Activated CD4-positive, alpha-beta T cell treated with anti-CD3 and anti-CD28 coated beads for 36 hours (primary cell): ENCODE measurements at places on chromosomes 5 and 9.

GRCh38 chr9:38680837-38681445 is 39.0 kb downstream of the FAM240B start:
- DNase-seq: no peak

GRCh38 chr5:178273665-178274541 is 41.3 kb upstream of the PHYKPL start:
- no peak for DNase-seq

GRCh38 chr9:1414711-1415131 is 364.6 kb downstream of the DMRT2 start:
- no peak for DNase-seq

DNA sequence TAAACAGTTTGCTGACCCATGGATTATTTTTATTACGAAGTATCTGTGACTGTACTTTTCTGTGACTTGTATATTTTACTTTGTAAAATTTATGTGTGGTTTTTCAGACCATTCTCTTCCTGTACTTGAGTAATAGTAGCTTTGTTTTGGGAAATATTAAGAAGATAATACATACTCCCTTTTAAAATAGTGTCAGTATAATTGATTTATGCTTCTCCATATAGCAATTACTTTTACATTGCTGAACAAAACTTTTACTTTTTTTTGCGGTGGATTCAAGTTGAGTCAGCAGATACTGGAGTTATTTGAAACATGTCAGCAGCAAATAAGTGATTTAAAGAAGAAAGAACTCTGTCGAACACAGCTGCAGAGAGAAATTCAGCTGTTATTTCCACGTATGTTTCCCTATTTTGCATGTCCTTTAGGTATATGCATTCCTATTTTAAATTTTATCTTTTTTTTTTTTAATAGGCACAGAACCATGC is 28.4 kb downstream of the TENT2 start:
- DNase-seq: no peak

- DNase-seq: no peak
These were observed 42.5 kb upstream of the EXOC3 start for GRCh38 chr5:400282-401145.
